ENCODE measurements at places on chromosomes 7 and 10.

GRCh38 chr10:4683137-4683536 lies 142.9 kb upstream of the AKR1E2 start:
- DNase-seq = no peak

- DNase-seq = no peak
These were observed 9.4 kb upstream of the KAT6B start for GRCh38 chr10:74816824-74817498.

DNA sequence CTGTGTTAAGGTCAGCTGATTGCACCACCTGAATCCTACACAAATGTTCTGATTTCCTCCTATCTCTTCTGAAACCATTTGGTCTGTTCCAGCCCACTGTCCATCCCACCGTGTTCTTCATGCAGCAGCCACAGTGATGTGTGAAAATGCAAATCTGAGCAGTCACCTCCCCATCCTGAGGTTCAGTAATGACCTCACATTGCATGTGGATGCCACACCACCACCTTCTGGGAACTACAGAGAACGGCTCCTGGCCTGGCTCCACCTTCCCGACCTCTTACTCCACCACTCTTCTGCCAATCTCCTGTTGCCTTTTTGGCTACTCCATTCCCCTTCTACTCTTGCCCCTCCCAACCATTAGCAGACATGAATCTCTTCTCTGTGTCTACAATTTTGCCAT lies 244.4 kb downstream of the TNS3 start:
- no peak for DNase-seq

GRCh38 chr10:54607983-54608382 lies 193.0 kb downstream of the PCDH15 start:
- no peak for DNase-seq

All from CD4-positive, alpha-beta T cell treated with Interleukin-15 for 4 hours (primary cell).